ENCODE measurements at places on chromosomes 13 and 19.
A peak's percentile ranks its signal among the peaks of the same experiment; 100 is the strongest.

GRCh38 chr13:100811024-100811865 is 136.7 kb upstream of the TMTC4 start:
- no peak for DNase-seq

DNA sequence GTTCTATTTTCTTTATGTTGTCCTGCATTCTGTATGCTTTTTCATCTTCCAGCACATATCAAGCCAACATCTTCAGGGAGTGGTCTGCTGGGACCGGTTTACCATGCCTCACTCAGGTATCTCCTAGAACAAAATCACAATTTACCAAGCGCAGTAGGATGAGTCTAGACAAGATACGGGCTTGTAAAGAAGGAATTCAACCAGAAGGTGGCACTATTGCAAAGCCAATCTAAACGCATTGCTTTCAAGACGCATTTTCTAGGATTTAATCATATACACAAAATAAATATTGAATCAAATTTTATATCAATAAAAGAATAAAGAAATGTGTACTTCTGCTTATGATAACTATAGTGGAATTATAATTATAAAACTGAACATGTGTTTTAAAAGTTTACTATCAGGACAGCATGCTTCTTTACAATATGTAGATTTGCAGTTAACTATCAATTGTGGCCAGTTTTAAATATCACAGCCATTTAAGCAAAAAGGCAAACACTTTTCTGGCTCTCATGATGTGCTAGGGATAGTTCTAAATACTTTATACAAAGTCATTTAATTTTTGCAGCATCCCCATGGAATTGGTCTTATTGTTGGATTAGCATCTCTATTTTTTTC is 16.1 kb upstream of the TPP2 start:
- DNase-seq: peak; percentile 33

DNA sequence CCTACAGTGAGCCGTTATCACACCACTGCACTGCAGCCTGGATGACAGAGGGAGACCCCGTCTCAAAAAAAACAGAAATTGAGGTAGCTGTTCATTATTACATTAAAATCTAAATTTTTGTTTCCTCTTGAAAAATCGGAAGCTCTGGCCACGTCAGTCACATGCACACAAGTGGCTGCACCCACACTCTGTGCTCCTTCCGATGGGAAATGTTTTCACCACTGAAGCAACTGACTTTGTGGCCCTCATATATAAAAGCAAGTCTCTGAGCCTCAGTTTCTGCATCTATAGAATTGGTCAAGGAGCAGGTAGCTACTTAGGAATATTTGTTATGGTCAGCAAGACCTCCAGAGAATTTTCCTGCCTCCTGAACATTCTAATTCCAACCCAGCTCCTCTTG is 4.5 kb downstream of the LRRC25 start:
- DNase-seq: no peak

GRCh38 chr13:86945584-86945983 is 725.6 kb upstream of the SLITRK5 start:
- no peak for DNase-seq

DNA sequence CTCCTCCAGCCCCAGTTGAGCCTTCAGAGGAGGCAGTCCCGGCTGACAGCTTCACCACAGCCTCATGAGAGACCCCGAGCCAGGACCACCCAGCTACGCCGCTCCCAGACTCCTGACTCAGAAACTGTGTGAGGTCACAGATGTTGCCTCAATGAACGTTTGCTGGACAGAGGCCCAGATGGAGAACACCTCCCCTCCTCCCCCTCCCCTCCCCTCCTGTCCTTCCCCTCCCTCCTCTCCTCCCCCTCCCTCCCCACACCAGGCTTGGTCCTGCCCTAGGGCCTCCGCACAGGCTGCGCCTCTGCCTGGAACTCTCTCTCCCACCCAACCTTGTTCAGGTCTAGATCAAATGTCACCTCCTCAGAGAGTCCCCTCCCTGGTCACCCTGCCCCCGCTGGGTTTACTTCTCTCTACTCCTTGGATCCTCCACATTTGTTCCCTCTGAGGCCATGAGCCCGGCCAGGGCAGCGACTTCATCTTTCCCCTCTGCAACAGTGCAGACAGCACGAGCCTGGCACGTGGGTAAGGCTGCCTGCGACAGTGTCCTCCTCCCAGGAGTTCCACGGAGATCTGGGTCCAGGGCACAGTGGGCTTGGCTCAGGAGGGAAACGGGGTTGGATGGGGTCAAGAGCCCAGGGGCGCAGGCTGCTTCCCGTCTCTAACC is 17.4 kb downstream of the PIP5K1C start:
- DNase-seq: no peak

- no peak for DNase-seq
These were observed 110.0 kb upstream of the FBXL3 start for GRCh38 chr13:77136902-77137420.

DNA sequence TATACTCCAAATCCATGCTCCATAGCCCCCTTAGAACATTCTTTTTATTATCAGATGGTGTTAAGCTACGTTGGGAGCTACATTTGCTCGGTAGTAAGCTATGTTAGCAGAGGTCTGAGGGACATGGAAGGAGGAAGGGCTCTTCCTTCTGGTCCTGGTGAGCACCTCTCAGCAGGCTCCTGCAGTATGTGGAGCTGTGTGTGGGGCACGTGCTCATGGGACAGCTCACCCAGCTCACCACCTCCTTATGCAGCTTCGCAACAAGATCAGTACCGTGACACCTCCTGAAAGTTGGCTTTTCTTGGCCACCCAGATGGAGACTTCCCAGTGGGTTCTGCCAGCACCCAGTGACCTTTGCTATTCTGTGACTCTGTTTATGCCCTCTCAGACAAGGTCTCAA is 400.5 kb upstream of the SLC10A2 start:
- DNase-seq: no peak

- no peak for DNase-seq
These were observed 891.7 kb upstream of the MIR17HG start for GRCh38 chr13:90455823-90456222.

DNA sequence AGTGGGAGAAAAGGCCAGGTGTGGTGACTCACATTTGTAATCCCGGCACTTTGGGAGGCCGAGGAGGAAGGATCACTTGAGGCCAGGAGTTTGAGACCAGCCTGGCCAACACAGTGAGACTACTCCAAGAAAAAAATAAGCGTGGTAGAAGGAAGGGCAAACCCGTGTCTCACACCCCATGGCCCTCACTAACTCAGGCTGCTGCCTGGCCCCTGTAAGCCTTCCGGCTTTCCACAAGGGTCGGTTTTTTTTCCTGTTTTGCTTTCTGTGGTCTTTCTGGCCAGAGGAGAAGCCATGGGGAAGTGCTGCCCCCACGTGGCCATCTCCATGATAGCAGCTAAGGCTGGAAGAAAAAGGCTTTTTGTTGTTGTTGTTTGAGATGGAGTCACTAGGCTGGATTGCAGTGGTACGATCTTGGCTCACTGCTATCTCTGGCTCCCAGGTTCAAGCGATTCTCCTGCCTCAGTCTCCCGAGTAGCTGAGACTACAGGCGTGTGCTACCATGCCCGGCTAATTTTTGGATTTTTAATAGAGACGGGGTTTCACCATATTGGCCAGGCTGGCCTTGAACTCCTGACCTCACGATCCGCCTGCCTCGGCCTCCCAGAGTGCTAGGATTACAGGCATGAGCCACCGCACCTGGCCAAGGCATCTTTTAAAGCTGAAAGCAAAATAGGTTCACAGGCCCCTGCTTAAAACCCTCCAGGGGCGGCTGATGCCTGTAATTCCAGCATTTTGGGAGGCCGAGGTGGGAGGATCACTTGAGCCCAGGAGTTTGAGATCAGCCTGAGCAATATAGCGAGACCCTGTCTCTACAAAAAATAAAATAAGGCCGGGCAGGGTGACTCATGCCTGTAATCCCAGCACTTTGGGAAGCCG is 7.5 kb upstream of the ARHGEF18 start:
- peak; percentile 34 for DNase-seq

GRCh38 chr19:7415163-7415856 is 66.6 kb downstream of the ARHGEF18 start:
- no peak for DNase-seq

GRCh38 chr19:18122424-18122823 is 24.8 kb downstream of the MAST3 start:
- DNase-seq: no peak

- DNase-seq: no peak
These were observed at the start of gene NPHS1 for GRCh38 chr19:35852029-35852780. Gene NPHS1, minus strand, starts transcription at chr19:35852504. Its CDS starts 667 bp downstream, at chr19:35851837.

GRCh38 chr13:100941377-100942368 is 267.1 kb upstream of the TMTC4 start:
- no peak for DNase-seq

DNA sequence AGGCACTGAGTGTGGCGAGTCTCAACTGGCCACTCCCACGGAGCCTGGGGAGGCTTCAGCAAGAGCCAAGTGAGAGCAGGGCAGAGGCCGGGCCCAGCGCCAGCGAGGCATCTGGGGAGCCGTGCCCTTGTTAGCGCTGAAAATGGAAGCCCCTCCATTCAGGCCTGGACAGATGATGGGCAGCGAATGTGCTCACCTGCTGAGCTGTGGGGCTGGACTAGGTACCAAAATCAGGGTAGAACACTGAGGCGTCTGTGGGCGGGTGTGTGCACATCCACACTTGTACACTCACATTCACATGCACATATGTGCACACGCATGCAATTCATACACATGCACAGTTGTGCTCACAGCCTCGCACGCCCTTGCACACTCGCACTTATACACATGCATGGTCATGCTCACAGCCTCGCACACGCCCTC is 20.7 kb downstream of the NAXD start:
- DNase-seq: no peak

- no peak for DNase-seq
These were observed 4.7 kb upstream of the RGL3 start for GRCh38 chr19:11423791-11424181.

GRCh38 chr13:76823969-76824368 is 62.2 kb downstream of the KCTD12 start:
- no peak for DNase-seq

- DNase-seq: no peak
These were observed 144.5 kb downstream of the RGCC start for GRCh38 chr13:41601718-41602445.

- DNase-seq: no peak
These were observed 71.9 kb downstream of the FLT1 start for GRCh38 chr13:28423010-28423409.

DNA sequence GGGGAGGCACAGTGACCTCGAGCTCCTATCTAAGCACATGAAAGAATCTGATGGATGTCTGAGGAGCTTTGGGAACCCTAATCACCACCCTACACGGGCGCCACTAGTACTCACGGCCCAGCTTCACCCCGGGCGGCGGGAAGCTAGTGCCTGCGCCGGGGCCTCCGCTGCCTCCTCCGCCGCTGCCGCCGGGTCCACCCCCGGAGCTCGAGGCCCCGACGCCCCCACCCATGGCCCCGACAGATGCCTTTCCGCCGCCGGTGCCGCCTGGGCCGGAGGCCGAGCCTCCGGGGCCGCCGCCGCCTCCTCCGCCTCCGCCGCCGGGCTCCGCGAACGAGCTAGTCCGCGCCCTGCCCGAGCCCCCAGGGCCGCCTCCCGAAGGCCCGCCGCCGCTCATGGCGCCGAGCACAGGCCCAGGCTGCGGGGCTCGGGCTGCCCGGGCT is 312 bp downstream of the GSK3A start:
- DNase-seq: no peak

GRCh38 chr19:8391198-8392016 is 1.2 kb downstream of the RAB11B start:
- no peak for DNase-seq

DNA sequence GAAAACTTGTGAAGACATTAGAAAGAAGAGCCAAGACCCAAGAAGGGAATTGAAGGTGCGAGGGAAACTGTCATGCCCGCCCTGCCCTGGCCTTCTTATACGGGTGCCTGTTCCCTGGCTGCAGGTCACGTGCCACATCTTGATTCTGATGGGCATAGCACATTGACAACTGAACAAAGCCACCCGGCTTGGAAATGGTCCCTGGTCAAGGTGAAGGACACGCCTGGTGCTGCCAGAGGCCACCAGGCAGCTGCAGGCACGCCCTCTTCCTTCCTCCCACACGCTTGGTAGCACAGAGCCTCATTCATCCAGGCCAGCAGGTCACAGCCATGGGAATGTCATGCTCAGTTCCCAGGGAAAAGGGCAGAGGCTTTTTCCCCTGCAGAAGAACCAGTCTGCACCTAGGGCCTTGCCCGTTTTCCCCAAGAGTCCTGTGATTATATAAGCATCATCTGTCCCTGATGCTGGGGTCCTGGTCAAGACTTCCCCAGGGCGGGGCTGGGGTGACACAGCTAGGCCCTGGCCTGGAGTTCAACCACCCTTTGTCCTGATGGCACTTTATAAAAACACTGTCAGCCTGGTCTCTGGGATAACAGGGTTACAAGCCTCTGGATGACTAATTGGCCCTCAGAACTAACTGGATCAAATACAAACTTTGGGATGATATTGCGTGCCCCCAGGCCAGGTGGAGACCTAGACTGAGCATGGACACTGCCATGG is 56.0 kb downstream of the CDADC1 start:
- DNase-seq: no peak

Data from NCI-H1417 treated with DMSO at 0.1 percent for 48 hours (cell line).